ENCODE measurements at places on chromosomes 3 and 15. TPM values are rescaled to one million over a fixed set of nuclear protein-coding genes. Genes with fewer than 3 reads are reported as not detected.

The TTLL13 gene
- total RNA-seq: not detected

GRCh38 chr3:160780245-160780644 is 24.2 kb downstream of the PPM1L start:
- H3K27ac ChIP-seq: no peak overlapping the region
- H3K27me3 ChIP-seq: no peaks in the 10 kb centered on the region
- peaks cover 5% of the 10 kb centered on the region for H3K4me1 ChIP-seq
- H3K4me3 ChIP-seq: no peak overlapping the region
- DNase-seq: no peak

The GPR27 gene
- 1.2 TPM for total RNA-seq

DNA sequence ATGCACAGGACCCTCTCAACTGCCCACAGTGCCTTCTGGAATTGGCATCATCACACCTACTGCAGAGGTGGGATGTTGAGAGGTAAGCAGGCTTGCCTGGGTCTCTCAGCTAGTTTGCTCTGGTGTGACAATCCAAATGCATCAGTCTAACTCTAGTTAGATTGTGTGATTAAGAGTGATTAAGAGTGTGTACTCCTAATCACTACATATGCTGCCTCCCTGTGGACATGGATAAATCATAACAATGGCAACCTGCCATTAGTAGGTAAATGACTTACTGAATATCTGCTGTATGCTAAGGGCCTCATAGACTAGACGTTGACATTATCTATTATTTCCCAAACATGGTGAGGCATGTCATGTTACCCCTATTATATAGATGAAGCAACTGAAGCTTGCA is 342.1 kb downstream of the OCA2 start:
- H3K4me3 ChIP-seq: no peak overlapping the region
- H3K27ac ChIP-seq: no peak overlapping the region
- DNase-seq: no peak
- no peaks in the 10 kb centered on the region for H3K36me3 ChIP-seq
- H3K27me3 ChIP-seq: no peaks in the 10 kb centered on the region

DNA sequence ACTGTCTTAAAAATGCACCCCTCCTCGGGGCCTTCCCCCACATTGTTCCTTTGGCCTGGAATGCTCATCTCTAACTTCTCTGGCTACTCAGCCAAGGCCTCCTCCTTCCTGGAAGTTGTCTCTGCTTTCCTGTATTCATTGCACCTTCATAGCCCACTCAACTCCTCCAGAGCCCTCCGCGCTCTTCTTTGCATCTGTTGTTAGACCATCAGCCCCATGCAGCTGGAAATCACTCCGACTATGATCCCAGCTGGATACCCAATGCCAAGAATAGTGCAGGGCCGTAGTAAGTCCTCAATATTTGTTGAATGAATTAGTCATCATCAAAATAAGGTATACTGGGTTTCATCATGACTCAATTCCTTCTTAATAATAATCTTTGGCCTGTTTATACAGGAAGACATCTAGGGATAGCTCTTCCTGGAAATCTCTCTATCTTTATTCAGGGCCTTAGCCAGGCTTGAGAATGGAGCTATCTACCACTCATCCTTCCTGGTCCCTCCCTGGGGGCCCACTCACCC is 112.7 kb downstream of the SYNPR start:
- H3K36me3 ChIP-seq: no peaks in the 10 kb centered on the region
- no peak overlapping the region for H3K27ac ChIP-seq
- H3K4me3 ChIP-seq: no peak overlapping the region

DNA sequence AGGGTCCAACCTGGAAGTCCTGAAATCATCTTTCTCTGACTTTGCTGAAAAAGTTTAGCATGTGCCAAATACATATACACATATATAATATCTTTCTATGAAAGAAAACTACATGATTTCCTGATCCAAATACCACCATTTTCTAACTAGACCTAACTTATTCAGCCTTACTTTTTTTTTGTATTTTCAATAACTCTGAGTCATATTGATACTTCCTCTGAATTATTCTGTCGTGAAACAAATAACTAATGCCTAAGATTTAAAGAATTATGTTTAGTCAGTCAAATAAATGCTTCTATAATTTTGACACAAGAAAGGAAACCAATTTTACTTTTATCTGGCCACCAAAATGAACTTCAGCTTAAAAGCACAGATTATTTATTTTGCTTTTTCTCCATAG is 760.2 kb upstream of the GBE1 start:
- DNase-seq: no peak
- no peak overlapping the region for H3K27ac ChIP-seq
- no peaks in the 10 kb centered on the region for H3K27me3 ChIP-seq
- H3K4me3 ChIP-seq: no peak overlapping the region

DNA sequence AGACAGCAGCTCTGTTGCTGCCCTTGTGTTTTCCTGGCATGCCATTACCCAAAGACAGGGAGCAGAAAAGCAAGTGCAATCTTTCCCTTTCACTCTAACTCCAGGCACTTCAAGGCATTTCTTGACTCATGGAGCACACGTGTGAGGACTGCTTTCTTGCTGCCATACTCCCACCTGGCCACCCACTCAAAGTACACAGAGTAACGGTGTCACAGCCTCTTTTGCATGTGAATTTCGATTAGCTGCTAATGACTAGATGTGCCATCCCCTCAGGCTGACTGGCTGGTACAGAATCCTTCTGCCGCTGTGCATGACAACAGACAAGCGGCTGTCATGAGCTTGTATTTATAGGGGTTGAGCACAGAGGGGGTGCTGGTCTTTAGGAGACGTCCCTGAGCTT is 380.6 kb downstream of the CTNNB1 start:
- H3K4me1 ChIP-seq: peaks cover 11% of the 10 kb centered on the region
- no peaks in the 10 kb centered on the region for H3K36me3 ChIP-seq
- DNase-seq: no peak
- no peak overlapping the region for H3K27ac ChIP-seq
- H3K27me3 ChIP-seq: no peaks in the 10 kb centered on the region

GRCh38 chr3:19920401-19921080 is 13.5 kb downstream of the EFHB start:
- no peaks in the 10 kb centered on the region for H3K36me3 ChIP-seq
- no peak overlapping the region for H3K4me3 ChIP-seq
- no peaks in the 10 kb centered on the region for H3K27me3 ChIP-seq
- H3K4me1 ChIP-seq: no peaks in the 10 kb centered on the region
- DNase-seq: no peak
- H3K27ac ChIP-seq: no peak overlapping the region

DNA sequence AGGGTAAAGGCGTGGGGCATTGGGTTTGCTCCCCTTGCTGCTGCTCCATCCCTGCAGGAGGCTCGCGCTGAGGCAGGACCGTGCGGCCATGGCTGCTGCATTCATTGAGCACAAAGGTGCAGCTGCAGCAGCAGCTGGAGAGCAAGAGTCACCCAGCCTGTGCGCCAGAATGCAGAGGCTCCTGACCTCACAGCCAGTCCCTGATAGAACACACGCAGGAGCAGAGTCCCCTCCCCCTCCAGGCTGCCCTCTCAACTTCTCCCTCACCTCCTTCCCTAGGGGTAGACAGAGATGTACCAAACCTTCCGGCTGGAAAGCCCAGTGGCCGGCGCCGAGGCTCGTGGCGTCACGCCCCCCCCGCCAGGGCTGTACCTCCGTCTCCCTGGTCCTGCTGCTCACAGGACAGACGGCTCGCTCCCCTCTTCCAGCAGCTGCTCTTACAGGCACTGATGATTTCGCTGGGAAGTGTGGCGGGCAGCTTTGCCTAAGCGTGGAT is 47.0 kb downstream of the PGPEP1L start:
- H3K27me3 ChIP-seq: no peaks in the 10 kb centered on the region
- H3K4me3 ChIP-seq: no peak overlapping the region
- no peak overlapping the region for H3K27ac ChIP-seq
- H3K4me1 ChIP-seq: peaks cover 6% of the 10 kb centered on the region

DNA sequence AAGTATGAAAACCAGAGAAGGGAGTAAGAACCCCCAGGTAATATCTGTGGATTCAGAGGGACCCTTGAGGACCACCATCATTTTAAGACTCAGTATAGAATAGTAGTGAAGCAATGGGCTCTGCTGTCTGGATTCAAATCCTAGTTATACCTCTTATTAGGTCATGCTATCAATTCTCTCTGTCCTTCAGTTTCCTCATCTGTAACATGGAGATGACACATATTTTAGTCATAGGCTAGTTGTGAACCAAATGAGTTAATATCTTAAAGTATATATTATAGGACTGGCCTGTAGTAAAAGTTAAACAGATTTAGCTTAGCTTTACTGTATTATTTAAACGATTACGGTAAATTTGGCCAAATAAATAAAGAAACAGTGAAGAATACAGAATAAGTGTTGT is 177.3 kb upstream of the GOLIM4 start:
- DNase-seq: no peak
- H3K4me1 ChIP-seq: no peaks in the 10 kb centered on the region
- no peak overlapping the region for H3K4me3 ChIP-seq
- no peaks in the 10 kb centered on the region for H3K27me3 ChIP-seq
- no peaks in the 10 kb centered on the region for H3K36me3 ChIP-seq
